NCI-H1092 (cell line): ENCODE measurements at places on chromosomes 5 and 9.
A peak's percentile ranks its signal among the peaks of the same experiment; 100 is the strongest.

DNA sequence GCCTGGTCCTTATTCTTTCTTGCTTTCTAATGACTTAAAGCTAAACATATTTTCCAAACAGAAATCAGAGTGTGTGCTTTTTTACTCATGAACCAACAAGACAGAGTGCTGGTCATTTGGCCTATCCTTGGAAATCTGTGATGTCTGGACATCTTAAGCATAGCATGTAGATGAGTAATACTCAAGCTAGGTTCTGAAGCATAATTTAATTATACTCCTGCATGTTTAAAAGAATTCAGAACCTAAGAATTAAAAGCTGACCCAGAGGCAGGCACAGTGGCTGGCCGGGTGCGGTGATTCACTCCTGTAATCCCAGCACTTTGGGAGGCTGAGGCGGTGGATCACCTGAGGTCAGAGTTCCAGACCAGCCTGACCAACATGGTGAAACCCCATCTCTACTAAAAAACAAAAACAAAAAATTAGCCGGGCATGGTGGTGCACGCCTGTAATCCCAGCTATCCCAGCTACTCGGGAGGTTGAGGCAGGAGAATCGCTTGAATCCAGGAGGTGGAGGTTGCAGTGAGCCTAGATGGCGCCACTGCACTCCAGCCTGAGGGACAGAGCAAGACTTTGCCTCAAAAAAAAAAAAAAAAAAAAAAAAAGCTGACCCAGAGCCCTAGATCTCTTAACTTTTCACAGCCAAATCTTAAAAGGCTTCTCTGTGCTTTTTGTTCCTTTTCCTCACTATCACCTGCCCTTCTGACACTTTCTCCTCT, 16.2 kb upstream of the TJP2 start:
- no peak for DNase-seq

- no peak for DNase-seq
These were observed 164.1 kb downstream of the HMHB1 start for GRCh38 chr5:143976055-143976454.

DNA sequence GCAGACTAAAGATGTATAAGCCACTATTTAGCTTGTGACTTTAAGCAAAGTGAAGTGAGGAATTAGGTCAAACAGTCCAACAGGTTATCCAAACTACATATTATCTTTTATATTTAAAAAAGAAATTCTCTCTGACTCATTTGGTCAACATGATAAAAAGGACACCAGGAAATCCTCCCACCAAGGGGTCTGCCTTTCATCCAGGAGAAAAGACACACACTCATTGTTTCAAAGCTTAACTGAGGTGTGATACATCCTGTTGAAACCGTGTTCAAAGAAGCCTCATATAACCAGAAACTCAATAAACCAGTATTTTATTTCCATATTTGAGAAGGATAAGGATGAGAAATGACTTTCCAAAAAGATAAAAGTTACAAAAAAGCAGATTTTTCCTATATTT, 417.1 kb downstream of the HCN1 start:
- DNase-seq, result no peak

GRCh38 chr9:4375424-4376200, 75.7 kb upstream of the GLIS3 start:
- peak; percentile 6 for DNase-seq

- DNase-seq, result no peak
These were observed 76.6 kb upstream of the ITGA1 start for GRCh38 chr5:52710972-52711596.

- DNase-seq, result no peak
These were observed 161.1 kb upstream of the EFNA5 start for GRCh38 chr5:107831612-107832395.

GRCh38 chr9:35272989-35273388, 111.2 kb downstream of the UNC13B start:
- no peak for DNase-seq

- no peak for DNase-seq
These were observed 8.0 kb downstream of the PDLIM4 start for GRCh38 chr5:132265336-132266030.

GRCh38 chr5:55702598-55703345, 9.4 kb downstream of the SLC38A9 start:
- no peak for DNase-seq

DNA sequence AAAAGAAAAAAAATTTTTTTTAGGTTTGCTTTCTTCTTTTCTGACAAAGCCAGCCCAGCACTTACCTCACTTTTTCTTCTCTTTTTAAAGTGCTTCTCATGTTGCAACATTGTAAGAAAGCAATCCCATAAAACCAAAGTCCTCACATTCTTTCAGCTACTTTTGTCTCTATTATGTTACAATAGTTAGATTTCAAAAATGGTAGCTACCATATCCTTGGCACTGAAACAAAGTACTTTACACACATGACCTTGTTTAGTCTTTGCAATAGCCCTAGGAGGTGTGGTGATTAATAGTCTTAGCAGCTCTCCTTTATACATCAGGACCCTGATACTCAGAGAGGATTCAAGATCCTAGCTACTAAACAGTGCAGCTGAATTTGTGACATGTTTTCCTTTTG, 23.5 kb upstream of the CARTPT start:
- DNase-seq, result no peak

DNA sequence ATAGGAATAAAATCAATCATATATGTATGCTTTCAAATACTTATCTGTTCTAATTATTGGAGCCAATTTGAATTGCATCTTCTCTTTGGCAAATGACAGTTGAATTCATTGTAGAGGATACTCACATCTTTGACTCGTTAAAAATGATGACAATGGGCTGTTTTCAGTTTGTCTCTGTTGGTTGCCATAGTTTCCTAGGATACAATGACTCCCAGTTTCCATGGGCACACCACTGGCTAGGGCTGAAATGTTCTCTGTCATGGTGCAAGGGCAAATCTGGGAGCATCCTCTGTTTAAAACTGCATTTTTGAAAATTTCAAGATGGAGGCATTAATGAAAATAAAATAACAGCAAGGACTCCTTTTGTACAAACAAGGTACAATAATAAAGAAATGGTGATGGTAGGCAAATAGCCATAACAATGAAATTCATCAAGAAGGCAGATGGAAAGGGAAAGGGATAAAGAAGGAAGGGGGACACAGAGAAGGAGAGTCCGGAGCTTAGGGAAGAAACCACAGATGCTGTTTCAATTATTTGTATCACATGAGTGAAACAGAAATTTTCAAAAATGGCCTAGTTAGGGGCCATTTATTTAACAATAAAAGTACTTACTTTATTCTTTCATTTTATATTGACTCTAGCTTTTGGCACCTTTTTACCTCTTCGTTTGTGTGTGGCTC, 378.8 kb upstream of the SEMA6A start:
- no peak for DNase-seq

DNA sequence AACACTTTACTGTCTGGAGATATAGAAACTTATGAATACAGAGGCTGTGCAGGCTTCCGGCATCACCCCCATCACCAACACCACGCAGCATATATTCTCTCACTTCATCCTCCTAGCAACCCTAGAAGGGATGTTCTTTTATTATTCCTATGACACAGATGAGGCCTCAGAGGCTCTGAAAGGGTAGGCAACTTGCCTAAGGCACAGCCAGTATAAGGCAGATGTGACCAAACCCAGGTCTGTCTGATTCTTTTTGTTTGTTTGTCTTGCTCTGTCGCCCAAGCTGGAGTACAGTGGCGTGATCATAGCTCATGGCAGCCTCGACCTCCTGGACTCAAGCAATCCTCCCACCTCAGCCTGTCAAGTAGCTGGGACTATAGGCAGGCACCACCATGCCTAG, 22.8 kb upstream of the CORO2A start:
- no peak for DNase-seq

- DNase-seq, result no peak
These were observed 10.8 kb downstream of the PDGFRB start for GRCh38 chr5:150144879-150145278.

GRCh38 chr5:10563945-10564837, at the start of gene ANKRD33B:
Gene ANKRD33B (plus strand): TSS chr5:10564070. CDS start chr5:10564468, 398 bp downstream.
- DNase-seq, result peak; percentile 34

GRCh38 chr9:129174102-129174723, 3.8 kb downstream of the IER5L start:
- peak; percentile 66 for DNase-seq

DNA sequence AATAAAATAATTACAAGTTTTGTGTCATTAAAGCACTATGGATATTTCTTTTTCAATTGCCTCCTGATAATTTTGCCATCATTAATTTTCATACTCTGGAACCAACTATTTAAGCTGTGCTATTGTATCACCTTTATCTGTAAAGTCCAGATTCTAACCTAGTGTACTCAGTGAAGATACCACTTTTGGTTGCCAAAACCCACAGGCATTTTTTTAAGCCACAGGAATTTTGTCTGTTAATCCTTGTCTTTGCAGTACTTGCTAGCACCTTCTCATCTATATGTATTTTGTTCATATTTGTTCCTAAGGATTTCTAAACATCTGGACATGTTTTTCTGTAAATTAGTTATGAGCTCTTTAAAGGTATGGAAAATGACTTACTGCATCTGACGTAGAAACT, 481.4 kb upstream of the DAB2 start:
- no peak for DNase-seq

DNA sequence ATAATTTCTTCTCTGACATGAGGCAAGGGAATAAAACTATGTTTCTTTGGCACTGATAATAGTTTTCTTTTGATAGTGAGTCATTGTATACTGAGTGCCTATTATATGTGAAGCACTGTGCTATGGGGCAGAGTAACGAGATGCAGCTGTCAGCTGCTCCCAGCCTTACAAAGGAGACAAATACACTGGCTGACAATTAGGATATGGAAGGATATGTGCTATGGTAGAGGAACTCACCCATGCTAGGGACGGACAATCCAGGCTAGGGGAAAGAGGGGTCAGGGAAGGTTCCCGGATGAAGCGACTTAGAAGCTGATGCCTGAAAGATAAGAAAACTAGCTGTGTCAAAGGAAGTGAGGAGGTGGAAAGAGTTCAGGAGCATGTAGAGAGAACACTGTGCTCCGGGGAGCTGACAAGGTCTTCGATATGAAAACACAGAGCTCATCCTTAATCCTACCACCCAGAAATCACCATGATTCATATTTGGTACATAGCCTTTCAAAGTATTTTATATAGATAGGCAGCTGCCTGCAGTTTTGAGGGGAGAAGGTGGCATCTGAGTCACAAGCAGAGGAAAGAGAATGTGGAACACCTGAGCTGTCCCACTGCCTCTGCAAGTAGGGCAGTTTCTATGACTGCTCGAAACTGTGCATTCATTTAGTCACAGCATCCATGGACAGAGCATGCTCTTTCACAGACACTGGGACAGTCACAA, 12.1 kb downstream of the BSPRY start:
- DNase-seq, result no peak

DNA sequence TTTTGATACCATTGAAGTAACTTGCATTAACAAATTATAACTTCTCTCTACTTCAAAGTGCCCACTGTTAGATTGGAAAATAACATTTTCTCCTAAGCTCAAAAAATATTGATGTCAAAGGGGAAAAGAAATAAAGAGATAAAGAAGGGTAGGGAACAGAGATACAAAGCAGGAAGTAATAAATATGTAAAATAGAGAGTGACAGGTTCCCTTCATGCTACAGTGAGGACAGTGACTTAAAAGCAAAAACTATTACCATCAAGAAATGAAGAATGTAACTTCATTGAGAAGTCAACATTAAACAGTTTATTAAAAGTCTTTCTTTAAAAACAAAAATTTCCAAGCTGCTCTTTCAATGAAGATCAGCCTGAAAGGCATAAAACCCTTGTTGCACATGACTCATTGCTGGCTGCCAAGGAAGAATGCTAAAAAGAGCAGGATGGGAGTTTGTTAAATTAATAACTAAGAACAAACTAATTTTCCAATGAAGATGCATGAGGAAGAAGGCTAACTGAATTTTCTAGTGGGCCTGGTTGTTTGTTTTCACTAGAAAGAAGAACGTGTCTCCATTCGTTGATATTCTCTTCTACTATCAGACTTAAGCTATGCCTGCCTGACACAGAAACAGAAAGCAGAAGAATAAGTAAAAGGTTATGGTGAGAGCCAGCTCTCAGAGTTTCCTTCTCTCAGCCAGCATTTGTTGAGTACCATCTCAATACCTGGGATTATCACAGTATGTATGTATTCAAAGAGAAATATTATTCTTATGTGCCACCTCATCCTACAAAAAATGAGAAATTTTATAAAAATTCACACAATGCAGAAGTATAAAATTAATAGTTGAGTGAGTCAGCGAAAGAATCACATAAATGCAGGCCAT, 197.8 kb upstream of the NREP start:
- DNase-seq, result no peak

DNA sequence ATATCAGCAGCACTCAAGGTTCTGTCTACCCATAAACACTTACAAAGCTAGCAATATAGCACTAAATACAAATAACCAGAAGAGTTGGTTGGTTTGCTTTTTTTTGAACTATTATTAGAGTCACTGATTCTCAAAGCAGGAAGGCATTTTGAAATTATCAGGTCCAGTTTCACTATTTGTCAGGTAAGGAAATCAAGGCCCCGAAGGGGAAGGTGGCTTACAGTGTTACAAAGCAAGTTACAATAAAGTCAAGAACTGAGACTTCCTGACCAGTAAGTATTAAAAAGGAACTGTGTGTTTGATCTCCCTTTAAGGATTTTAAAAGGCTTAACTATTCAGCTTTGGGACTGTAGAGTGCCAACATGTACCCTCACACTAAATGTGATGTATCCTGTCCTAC, 10.8 kb downstream of the C5orf15 start:
- DNase-seq, result no peak

DNA sequence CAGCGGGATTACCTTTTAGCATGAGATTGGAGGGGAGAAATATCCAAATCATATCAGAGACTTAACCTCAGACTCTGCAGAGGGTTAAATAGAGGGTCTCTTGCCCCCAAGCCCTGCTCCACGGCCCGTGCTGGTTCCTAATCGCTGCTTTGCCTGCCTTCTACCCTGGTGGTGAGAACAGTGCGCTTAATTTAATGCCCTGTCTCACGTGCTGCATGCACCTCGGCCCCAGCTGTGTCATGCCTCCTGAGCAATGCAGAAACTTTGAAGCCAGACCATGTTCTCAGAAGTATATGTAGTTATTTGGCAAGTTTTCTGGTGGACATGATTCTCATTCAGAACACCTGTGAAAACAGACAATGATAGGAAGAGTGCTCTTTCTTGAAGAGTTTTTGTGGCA, 1.4 kb downstream of the OTULIN start:
- no peak for DNase-seq

DNA sequence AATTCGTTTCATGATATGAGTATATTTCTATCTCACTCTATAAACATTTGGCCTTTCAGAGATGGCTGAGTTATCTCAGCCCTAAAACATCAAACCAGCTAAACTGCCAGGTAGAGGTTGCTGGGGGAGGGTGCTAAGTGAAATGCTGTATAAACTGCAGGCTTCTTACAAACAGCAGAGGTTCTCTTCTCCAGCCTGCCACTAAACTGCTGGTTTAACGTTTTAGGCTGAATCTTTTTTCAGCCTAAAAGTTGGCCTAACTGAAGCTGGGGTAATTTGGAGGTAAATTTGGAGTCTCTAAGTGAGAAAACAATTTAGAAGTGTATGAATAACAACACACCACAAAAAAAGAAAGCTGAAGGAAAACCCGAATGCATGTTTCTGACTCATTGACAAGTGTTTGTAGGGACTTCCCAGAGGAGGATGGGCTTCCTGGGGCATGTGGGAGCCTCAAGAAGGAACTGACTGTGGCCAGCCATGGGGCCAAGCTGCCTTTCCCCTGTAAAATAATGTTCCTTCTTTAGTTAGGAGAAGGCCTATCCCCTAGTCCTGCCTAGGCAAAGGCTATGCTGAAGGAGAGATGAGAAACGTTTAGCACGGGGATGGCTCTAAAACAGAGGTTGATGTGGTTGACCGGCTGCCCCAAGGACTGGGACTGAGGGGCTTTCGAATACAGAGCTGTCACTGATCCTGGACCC, 44.3 kb downstream of the SLC28A3 start:
- no peak for DNase-seq
